OCI-M1 (cell line): ENCODE measurements at places on chromosomes 5 and 9.

DNA sequence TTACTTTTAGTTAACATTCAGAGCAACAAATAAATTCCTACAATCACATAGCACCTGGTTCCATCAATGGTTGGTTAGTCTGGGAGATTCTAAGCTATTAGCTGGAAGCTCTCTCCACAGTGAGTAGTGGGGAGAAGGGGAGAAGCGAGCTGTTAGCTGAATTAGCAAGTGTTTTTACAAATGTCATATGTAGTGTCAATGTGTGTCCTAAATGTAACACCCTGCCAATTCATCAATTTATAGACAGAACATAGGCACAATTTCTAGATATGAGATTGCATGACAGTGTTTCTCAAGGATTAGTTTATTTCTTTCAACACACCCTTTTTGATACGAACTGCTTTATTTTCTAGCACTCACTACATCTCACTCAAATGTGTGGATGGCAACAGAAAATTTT is 349.0 kb downstream of the PDE4D start:
- DNase-seq, result no peak

DNA sequence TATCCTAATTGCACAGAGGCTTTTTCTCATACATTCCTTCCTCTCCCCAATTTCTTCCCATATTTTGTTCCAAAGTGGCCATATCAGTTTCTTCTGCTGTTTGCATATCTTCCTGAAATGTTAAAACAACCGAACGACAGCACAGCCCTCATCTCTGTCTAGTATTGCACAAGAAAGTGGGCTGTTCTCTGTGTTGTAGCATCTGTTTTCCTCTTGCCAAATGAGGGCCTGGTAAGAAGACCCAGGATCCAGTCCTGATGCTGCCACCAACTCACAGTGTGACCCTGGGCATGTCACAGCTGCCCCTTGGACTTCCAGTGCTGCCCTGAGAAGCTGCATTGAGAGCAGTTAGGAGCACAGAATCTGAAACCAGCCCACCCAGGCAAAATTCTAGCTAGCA is 4.1 kb downstream of the SLC31A2 start:
- no peak for DNase-seq

DNA sequence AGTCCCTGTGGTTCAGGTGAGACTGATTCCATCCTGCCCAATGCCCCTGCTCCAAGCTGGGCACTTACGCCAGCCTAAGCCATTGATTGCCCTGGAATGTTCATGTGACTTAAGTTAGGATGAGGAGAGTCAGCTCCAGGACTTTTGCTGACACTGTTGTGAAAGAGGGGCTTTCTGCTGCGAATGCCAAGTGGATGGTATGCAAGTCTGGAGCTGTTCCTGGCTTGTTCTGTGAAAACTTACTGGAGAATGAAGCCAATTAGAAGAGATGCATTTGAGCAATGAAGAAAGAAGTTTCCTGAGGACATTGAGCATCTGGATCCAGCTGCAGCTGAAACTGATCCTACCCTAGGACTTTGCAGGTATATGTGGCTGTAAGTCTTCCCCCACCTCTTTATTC is 61.2 kb upstream of the ZFR start:
- no peak for DNase-seq

DNA sequence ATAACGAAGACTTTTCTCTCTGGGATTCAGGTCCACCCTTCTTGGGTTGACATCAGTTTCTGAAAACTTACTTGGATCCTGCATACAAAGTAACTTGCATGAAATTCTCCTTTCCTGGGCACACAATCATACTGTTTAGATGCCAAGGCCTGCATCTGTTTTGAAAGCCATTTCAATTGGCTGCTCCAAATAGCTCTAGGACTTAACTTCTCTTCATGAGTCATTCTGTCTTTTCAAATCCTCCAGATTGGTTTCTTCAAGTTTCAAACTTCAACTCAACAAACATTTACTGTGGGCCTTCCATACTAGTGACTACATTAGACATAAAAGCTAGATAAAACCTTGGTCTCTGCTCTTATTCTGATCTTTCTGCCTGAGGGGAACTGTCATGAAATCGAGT is 54.8 kb upstream of the HMHB1 start:
- no peak for DNase-seq

- peak; percentile 15 for DNase-seq
Measured at GRCh38 chr9:69937360-69937759, 106.3 kb upstream of the MAMDC2 start.

DNA sequence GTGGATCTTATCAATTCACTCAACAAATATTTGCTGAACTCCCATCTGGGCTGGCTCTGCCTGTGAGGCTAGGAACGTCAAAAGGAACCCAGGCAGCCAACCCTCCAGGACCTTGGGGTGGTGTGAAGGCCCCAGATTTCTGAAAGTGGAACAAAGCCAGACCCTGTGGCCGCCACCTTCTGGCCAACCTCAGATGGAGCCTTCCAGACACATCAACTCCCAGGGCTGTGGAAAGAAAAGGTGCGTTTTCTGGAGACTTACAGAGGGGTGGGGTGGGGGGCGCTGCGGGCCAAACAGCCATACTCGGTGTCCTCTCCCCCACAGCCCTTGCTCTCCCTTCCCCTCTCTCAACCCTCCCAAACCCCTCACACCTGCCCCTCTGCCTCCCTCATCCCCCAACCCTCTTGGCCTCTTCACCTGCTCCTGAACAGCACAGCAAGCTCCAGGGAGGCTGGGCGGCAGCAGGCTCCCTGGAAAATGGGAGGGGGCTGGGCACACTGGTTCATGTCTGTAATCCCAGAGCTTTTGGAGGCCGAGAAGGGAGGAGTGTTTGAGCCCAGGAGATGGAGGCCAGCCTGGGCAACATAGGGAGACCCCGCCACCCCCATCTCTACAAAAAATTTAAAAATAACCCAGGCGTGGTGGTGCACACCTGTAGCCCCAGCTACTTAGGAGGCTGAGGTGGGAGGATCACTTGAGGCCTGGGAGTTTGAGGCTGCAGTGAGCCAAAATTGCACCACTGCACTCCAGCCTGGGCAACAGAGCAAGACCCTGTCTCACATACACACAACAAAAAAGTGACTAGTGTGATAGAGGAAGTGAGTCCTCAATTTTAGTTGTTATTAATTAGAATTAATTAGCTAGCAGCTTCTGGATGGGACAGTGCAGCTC is 45.0 kb upstream of the PRRC2B start:
- DNase-seq, result no peak

- no peak for DNase-seq
Measured at GRCh38 chr5:72300590-72301339, 19.3 kb downstream of the MRPS27 start.

GRCh38 chr5:138632900-138633489 is 57.8 kb upstream of the HSPA9 start:
- peak; percentile 89 for DNase-seq

GRCh38 chr9:134922932-134923240 is 5.2 kb upstream of the FCN1 start:
- no peak for DNase-seq
